ENCODE measurements at places on chromosomes 7 and 10. TPM values are rescaled to one million over a fixed set of nuclear protein-coding genes. Genes with fewer than 3 reads are reported as not detected.

GRCh38 chr7:91852263-91852741, 28.2 kb downstream of the MTERF1 start:
- H3K4me1 ChIP-seq = no peaks in the 10 kb centered on the region
- H3K27me3 ChIP-seq = no peaks in the 10 kb centered on the region
- DNase-seq = no peak
- no peak overlapping the region for H3K27ac ChIP-seq

Gene ABCB8
- 50.6 TPM for total RNA-seq

- no peaks in the 10 kb centered on the region for H3K27me3 ChIP-seq
- no peak for DNase-seq
- no peaks in the 10 kb centered on the region for H3K36me3 ChIP-seq
- no peaks in the 10 kb centered on the region for H3K4me1 ChIP-seq
Measured at GRCh38 chr10:44060719-44061118, 324.2 kb downstream of the CXCL12 start.

GRCh38 chr7:121331574-121331973, 2.8 kb downstream of the WNT16 start:
- peaks cover 16% of the 10 kb centered on the region for H3K4me1 ChIP-seq
- peaks cover 36% of the 10 kb centered on the region for H3K27me3 ChIP-seq
- H3K4me3 ChIP-seq = no peak overlapping the region
- no peaks in the 10 kb centered on the region for H3K36me3 ChIP-seq
- no peak overlapping the region for H3K27ac ChIP-seq
- DNase-seq = no peak

Gene TEX36
- not detected for total RNA-seq

Gene GIMAP6
- 51.9 TPM for total RNA-seq

Gene CCL26
- total RNA-seq = not detected

Gene ACTL6B
- total RNA-seq = not detected

- DNase-seq = no peak
- no peaks in the 10 kb centered on the region for H3K36me3 ChIP-seq
- H3K4me3 ChIP-seq = no peak overlapping the region
Measured at GRCh38 chr10:84876116-84876999, 548.0 kb downstream of the CCSER2 start.

DNA sequence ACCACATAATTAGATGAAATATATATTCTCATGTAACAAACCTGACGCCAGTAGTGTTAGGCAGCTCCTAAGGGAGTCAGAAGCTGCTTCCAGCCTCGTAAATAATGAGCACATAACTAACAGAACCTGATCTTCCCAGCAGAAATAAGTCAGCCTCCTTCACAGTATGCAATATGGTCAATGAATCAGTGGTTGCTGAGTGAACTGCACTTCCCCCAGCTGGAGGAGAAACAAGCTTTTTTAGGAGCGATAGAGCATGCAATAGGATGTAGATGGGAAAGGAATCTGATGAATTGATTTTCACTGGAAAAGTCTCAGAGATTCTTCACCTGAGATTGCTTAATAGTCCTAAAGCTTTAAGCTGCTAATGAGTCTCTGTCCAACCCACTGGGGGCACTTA, 337.2 kb upstream of the LRGUK start:
- no peaks in the 10 kb centered on the region for H3K4me1 ChIP-seq
- H3K36me3 ChIP-seq = no peaks in the 10 kb centered on the region
- DNase-seq = no peak
- H3K27me3 ChIP-seq = no peaks in the 10 kb centered on the region
- no peak overlapping the region for H3K27ac ChIP-seq

Gene LIPM
- not detected for total RNA-seq

- no peaks in the 10 kb centered on the region for H3K36me3 ChIP-seq
- H3K27ac ChIP-seq = no peak within 1 kb of the TSS
- H3K4me3 ChIP-seq = no peak within 1 kb of the TSS
- DNase-seq = no peak
- H3K27me3 ChIP-seq = peaks cover 3% of the 10 kb centered on the region
Measured at GRCh38 chr7:142111499-142111898, at the start of gene MGAM2. Gene MGAM2, plus strand, starts transcription at chr7:142111718. Its CDS starts 5,156 bp downstream, at chr7:142116874.

DNA sequence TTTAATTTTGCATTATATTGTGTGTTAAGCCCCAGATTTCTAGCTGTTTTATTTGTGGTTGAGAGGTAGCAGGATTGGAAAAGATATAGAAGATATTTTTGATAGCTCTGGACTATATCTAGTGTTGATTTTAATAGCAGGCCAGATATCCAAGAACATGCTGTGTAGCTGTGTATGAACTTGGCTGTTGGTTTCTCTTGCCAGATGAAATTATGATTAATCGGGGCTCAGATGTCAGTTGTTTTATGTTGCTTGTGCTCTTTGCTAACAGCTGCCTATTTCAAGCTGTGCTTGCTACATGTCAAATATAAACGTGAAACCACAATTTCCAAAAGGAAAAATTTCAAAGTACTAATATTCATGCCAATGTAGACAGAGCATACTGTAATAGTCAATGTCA, 141.1 kb downstream of the GRM3 start:
- H3K27me3 ChIP-seq = no peaks in the 10 kb centered on the region
- H3K27ac ChIP-seq = no peak overlapping the region
- no peak for DNase-seq
- H3K4me1 ChIP-seq = no peaks in the 10 kb centered on the region

Data from natural killer cell (primary cell).